ENCODE measurements at places on chromosomes 7 and 10.

- no peak for DNase-seq
Measured at GRCh38 chr10:102492983-102493382, 9.5 kb downstream of the ACTR1A start.

GRCh38 chr7:111006040-111006439, 84.9 kb upstream of the LRRN3 start:
- DNase-seq = no peak

DNA sequence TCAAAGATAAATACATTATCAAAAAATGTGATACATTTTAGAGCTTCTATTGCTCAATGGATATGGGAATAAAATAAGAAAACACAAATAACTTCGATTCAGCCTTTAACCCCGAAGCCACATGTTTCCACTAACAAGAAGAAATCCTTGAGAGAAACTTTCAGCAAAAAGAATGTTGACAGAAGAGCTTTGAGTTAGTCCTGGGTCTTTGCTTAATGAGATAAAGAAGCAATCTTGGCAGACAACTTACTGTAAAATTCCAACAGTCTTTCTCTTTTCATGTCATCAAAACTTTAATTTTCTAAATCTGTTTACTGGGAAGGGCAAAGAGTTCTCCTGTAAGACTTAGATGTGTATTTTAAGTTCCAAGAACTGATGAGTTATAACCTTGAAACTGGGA, 810.2 kb downstream of the CNTNAP2 start:
- no peak for DNase-seq

DNA sequence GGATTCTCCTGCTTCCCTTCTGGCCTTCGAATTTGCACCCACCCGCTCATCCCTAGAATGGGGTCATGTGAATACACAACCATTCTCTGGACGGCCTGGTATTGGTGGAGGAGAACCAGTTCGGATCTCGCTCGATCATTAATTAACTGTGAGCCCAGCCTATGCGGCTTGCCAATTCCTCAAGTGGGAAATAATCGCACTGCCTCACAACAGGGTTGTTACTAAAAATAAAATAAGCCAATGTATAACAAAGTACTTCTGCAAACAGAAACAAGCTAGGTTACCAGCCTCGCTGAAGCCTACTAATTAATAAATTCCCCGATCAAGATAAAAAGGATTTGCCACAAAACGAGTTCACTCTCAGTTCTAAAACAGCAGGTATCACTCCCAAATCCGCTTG, 16.2 kb downstream of the CTBP2 start:
- DNase-seq = no peak

Data from LoVo (cell line).